ENCODE measurements at places on chromosomes 5 and 9.

- DNase-seq: no peak
These were observed 209.1 kb downstream of the ADGRV1 start for GRCh38 chr5:90767710-90768109.

GRCh38 chr9:7782400-7783120, 17.0 kb downstream of the DMAC1 start:
- no peak for DNase-seq

DNA sequence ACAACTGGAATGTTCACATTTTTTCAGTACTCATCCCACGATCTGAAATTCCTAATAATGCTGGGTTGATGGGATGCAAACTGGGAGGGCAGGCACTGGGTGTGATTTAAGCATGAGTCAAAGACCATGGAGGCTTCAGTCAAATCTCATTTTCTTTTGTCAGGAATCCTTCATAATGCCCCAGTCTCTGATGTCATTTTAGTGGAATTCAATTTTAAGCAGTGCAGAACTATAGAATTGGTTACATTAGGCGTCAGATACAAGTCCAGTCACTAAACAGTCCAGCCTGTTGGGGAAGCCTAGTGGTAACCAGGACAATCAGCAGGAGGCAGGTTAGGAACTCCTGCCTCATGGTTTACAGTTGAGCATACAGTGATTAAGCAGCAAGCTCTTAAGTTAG, 41.0 kb upstream of the TMEM215 start:
- no peak for DNase-seq

GRCh38 chr9:4684820-4685219, 5.5 kb downstream of the CDC37L1 start:
- DNase-seq: no peak

- DNase-seq: no peak
These were observed 773.6 kb upstream of the CDH10 start for GRCh38 chr5:25418319-25418859.

DNA sequence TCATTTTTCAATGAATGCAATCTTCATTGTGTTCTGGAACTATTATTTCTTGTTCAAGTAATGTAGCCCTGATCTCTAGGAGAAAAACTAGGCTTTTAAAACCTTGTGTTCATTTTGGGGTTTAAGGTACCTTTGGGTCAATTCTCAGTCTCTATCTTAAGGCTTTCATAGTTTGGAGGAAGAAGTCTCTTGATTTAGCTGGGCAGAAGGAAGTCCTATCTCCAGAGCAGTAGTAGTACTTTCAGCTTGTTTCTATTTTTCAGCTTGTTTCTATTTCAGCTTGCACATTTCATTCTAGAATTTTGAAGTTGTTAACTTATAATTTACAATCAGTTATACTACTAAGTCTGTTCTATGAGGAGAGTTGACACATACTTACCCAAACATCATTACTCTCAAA, 15.2 kb downstream of the CSNK1G3 start:
- no peak for DNase-seq

Data from neural crest cell (in vitro differentiated cells).